ENCODE measurements at places on chromosomes 3 and 15.

- no peak for DNase-seq
Observed at GRCh38 chr3:192940129-192940528, 22.5 kb upstream of the MB21D2 start.

DNA sequence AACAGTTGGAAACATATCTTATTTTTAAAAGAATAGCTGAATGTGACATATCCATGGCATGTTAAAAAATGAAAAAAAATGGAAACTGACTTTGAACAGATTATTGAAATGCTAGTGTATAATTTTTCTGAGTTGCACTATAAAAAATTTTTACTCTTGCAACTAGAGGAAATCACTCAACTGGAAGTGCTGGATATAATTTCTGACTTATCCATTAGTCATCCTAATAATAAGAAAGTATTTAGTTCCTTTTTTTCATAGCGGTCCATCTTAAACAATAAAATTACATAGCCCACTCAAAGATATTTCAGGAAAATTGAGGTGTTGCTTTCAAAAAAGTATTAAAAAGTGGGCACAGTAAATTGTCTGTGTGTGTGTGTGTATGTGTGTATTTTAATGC is 80.7 kb downstream of the MBNL1 start:
- DNase-seq, result no peak

GRCh38 chr3:197791113-197791891 is at the start of gene LRCH3:
Gene LRCH3 (plus strand): TSS chr3:197791254. CDS start chr3:197791279, 25 bp downstream.
- peak; percentile 85 for DNase-seq

- DNase-seq, result no peak
Observed at GRCh38 chr3:58731673-58732072, 65.1 kb upstream of the FAM3D start.

- no peak for DNase-seq
Observed at GRCh38 chr15:71083349-71083748, 31.9 kb upstream of the THSD4 start.

GRCh38 chr3:132900481-132900880 is 137.7 kb upstream of the TMEM108 start:
- DNase-seq, result no peak

DNA sequence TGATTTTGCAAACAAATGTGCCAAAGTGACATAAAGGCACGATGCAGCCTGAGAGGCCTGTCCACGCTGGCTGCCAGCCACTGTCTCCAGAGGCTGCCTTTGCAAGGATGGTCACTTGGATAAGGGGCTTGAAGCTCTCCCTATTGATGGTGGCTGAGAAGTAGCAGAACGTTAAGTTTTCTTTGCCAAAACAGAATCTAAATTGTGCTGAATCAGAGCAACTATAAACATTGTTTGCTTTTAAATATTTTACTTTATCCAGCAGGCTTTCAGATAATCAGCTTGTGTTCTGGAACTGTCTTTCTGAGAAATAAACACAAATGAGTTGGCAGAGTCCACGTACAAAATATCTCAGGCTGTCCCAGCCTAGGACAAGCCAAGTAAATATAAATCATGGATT is 23.8 kb upstream of the CNBP start:
- DNase-seq, result peak; percentile 13

- DNase-seq, result no peak
Observed at GRCh38 chr3:18343809-18344208, 81.3 kb downstream of the SATB1 start.

GRCh38 chr3:65642883-65643282 is 395.8 kb downstream of the MAGI1 start:
- no peak for DNase-seq

DNA sequence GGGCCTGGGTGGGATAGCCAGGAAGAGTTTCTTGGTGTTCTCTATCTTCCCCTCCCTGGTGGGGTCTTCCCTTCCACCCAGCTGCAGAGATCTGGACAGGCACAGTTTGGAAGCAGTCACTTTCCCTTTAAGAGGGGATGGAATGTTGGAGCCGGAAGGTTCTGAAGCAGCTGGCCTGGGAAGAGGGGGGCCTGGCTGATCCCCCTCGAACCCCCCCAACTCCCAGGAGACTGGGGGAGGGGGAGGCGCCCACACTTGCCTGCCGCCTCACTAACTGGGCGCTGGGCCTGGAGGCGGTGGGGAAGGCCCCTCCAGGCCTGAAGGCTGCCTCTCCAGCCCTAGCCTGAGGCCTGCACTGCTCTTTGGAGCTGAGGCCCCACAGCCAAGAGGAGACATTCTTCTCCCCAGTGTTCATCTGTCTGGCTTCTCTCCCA is 1.4 kb downstream of the DVL3 start:
- no peak for DNase-seq

DNA sequence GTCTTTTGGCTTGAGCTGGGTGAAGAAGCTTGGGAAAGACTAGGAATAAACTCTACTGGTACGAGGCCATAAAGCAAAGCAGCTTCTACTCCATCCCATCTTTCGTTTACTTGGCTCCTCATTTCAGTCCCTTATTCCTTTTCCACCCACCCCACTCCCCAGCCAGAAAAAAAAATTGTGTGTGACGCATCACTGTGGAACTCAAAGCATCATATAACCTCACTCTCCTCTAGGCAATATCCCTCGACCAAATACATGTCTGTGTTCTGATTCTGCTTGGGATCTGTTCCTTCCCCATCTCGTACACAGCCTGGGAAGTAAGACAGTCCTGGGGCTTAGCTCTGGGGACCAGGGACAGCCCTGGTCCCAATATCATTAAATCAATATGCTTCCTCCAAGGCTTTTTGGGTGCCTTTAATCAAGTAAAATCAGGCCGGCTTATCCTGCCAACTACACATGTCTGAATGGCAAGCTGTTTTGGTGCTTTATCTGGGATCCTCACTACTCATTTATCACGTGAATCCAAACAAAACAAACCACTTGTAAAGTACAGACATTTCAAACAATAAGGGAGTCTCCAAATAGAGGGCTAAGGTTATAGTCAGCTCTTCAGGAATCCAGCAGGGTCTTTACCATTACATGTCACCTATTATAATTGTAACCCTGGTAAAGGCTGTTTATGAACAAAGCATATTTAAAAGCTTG is 74.9 kb upstream of the ZBED2 start:
- no peak for DNase-seq

DNA sequence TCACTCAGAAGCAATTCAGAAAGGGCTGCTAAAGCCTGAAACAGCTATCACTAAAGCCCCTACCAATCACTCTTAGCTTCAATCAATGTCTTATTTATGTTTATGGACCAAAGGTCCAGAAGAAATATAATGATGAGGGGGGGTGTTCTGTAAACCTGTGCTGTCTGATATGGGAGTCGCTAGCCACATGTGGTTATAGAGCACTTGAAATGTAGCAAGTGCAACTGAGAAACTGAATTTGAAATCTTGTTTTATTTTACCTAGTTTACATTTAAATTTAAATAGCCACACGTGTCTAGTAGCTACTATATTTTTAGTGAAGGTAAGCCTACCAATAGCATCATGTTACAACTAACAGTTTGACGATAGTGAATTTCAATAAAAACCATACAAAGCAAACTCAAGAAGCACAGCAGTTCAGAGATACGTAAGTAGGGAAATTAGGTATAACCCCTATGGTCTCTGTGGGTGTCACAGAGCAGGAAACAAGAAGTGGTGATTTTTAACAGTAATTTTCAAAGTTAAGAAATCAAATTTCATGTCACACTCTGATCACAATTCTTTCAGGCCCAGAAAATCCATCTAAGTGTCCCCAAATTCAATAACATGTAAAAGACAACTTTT is 3.6 kb downstream of the POU1F1 start:
- no peak for DNase-seq

DNA sequence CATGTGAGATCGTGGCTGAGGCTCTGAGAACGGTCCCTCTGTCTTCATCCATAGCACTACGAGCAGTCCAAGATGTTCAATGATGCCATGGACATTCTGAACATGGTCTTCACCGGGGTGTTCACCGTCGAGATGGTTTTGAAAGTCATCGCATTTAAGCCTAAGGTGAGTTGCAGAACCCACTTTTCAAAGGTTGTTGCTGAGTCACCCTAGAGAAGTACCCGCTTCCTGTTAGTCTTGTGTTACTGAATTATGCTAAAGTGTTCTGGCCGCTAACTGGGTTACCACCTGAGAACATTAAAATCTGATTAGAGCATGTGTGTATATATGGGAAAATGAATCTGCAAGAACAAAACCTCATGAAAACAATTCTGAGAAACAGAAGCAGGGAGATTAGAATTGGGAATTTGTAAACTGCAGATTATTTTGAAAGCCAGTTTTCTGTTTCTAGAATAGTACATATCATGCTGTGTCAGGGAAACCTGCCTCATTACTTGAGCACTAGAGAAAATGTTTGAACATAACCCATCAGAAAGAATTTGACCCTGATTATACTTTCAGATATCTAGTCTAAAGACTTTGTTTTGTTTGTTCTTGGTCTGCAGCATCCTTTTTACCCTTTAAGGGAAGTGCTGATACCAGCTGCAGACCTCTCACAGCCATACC is 92.6 kb downstream of the CHDH start:
- DNase-seq, result no peak

DNA sequence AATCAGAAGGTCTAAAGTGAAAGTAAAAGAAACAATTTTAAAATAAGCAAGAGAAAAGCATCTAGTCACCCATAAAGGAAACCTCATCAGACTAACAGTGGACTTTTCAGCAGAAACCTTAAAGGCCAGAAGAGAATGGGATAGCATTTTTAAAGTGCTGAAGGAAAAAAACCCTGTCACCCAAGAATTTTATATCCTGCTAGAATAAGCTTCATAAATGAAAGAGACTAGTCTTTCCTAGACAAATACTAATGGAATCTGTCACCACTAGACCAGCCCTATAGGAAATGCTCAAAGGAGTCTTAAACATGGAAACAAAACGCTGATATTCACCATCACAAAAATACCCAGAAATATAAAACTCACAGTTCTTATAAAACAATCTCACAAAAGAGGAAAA is 46.9 kb downstream of the TAMM41 start:
- DNase-seq, result no peak

GRCh38 chr3:118977118-118977517 is 57.5 kb downstream of the IGSF11 start:
- DNase-seq, result no peak

GRCh38 chr15:71276336-71276665 is 161.0 kb downstream of the THSD4 start:
- no peak for DNase-seq

DNA sequence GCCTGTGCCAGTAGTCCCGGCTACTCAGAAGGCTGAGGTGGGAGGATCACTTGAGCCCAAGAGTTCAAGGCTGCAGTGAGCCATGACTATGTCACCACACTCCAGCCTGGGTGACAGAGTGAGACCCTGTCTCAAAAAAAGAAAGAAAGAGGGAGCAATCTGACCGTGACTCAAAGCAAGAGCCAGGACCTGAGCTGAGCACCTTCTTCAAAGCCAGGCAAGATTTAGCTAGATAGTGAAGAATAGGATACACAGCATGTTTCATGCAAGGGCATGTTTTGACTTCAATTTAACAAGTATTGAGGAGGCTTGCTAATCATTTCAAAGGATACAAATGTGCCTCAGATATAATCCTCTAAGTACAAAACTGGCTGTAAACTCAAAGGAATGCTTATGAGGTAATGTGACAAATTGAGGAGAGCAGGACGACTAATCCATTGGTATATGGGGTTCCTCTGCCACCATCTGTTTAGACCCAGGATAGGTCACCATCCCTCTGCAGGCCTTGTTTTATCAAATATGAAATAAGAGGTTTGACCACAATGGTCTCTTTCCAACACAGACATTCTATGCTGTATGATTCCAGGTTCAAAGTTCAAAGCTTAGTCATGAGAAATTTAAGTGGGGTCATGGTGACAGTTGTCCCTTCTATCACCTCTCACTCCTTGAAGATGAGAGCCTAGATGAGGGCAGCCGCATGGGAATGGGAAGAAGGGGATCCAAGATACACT is 33.2 kb downstream of the RAB27A start:
- DNase-seq, result no peak

- DNase-seq, result no peak
Observed at GRCh38 chr3:157868196-157868595, 238.0 kb downstream of the SHOX2 start.

DNA sequence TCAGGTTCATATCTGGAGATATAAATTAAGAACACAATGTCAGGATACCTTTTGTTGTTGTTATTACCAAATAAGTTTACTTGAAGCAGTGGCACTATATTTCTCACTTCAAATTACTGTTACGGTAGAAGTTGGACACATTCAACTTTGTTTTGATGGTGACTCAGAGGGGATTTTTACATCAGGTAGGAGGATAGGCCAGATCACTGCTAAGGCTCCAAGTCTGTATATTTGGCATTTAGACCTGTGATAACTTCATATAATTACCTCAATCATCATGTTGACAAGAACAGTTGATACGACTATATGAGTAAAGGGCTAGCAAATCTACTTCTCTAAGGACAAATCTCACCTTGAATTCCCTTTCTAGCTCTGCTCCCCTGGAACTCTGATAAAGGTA is 15.6 kb downstream of the LZTFL1 start:
- DNase-seq, result no peak

DNA sequence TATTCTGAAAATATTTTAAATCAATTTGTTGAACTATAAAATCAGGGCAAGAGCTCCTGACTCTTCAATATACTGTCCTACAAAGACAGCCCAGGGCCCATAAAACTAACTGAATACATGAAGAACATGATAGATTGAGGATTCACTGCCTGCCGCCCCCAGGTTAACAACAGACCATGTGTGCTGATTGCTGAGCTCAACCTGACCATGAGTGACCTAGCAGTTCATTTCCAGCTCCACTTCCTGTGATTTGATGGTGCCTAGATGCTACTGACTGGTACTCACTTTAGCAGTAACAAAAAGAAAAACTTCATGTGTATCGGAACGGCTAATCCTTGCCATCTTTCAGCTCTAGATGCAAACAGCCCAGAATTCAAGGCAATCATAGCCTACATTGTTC is 9.6 kb upstream of the KLF13 start:
- no peak for DNase-seq

GRCh38 chr3:128073185-128073725 is 21.0 kb downstream of the SEC61A1 start:
- no peak for DNase-seq
